ENCODE measurements at places on chromosomes 5 and 9. TPM values are rescaled to one million over a fixed set of nuclear protein-coding genes. Genes with fewer than 3 reads are reported as not detected.

PAPPA gene
- 0.16 TPM for polyA plus RNA-seq

TOPORS gene
- polyA plus RNA-seq, result 5.5 TPM

CDKN2B-AS1 gene
- polyA plus RNA-seq, result not detected

ZFP37 gene
- 0.34 TPM for polyA plus RNA-seq

CCDC107 gene
- 55.4 TPM for polyA plus RNA-seq

HSD17B4 gene
- polyA plus RNA-seq, result 133 TPM

FBP2 gene
- 0.47 TPM for polyA plus RNA-seq

IFNB1 gene
- polyA plus RNA-seq, result not detected

DNA sequence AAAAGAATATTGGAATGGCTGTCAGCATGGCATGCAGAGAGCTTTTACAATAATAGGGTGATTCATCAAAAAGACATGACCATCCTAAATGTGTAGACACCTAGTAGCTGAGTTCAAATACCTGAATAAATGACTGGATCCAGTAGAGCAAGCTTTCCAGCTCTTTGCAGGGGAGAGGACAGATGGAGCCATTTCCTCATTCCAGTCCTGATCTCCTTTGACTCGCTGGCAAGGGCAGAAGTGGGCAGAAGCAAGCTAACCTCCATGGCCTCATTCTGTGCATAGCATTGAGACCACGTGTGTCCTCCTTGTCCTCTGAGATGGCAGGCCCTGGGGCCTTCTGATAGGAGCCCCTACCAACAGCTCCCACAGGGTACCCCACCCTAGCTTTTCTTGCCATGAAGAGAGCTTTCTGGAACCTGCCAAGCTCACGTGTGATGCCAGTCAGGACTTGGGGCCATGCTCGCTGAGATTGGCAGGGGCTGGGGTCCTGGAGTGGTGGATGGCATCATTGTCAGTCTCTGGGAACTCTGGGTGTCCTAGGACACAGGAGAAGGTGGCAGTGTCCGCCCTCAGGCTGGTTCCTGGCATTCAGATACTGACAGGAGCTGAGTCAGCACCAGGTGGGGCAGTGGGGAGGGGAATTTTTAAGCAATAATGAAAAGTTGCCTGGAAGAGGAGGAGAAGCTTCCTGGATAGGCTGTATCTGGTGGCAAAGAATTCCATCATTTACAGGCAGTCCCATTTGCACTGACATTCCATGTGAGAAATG lies 33.6 kb downstream of the WWC1 start:
- peak; percentile 52 for DNase-seq
- peak overlapping the region; percentile 70 for H3K27ac ChIP-seq
- H3K4me1 ChIP-seq, result peaks cover 49% of the 10 kb centered on the region
- no peaks in the 10 kb centered on the region for H3K27me3 ChIP-seq
- no peaks in the 10 kb centered on the region for H3K36me3 ChIP-seq

DNA sequence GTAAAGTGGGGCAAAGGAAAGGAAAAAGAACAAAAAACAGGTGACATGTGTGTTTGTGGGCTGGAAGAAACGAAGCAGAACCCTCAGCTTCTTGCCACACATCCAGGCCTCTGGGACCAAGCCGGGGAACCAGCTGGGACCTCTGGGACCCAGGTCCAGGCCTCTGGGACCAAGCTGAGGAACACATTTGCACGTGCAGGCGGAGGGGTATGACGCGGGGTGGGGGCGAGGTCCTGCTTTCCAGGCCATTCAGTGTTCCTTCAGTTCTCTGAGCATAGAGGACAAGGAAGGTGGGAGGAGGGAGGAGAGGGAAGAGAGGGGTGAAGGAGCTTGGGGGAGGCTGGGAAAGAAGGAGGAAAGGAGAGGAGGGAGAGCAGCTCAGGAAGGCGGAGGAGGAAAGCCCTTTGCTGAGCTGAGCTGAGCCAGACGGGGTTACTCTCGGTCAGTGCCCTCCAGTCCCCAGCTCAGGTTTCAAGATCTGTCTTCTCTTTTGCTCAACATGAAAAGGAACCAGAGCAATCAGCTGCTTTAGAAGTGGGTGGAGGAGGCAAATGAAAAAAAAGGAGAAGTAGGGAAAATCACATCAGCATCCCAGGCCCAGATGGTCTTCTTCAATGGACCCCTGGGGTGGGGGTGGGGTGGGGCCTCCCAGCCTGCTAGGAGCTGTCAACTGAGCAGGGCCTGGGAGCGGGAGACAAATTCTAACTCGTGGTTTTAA lies 59.1 kb downstream of the ABCA1 start:
- no peaks in the 10 kb centered on the region for H3K27me3 ChIP-seq
- H3K27ac ChIP-seq, result peak overlapping the region; percentile 17
- H3K4me3 ChIP-seq, result no peak overlapping the region
- peak; percentile 52 for DNase-seq
- no peaks in the 10 kb centered on the region for H3K36me3 ChIP-seq
- H3K4me1 ChIP-seq, result no peaks in the 10 kb centered on the region

DNA sequence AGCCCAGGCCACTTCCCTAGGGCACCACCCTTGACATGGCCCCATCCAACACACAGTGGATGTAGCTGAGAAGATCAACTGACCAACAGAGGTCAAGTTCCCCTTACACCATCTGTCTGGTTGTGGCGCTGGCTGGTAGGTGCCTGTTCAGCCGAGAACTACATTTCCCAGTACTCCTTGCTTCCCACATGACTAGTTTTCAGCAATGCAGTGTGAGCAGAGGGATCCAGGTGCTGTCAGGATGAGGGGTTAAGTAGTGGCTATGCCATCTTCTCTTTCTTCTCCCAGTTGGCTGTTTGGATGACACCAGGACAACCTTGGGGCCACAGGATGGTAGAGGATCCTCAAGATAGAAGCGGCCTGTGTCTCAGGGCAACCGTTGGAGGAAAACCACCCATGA lies 48.6 kb upstream of the SH3PXD2B start:
- H3K36me3 ChIP-seq, result no peaks in the 10 kb centered on the region
- no peak overlapping the region for H3K4me3 ChIP-seq
- H3K27me3 ChIP-seq, result no peaks in the 10 kb centered on the region
- H3K27ac ChIP-seq, result no peak overlapping the region

- H3K27me3 ChIP-seq, result no peaks in the 10 kb centered on the region
- peaks cover 4% of the 10 kb centered on the region for H3K4me1 ChIP-seq
These were observed 49.1 kb downstream of the IPPK start for GRCh38 chr9:92620845-92621244.

GRCh38 chr5:143536364-143536763 lies 132.9 kb upstream of the NR3C1 start:
- peaks cover 6% of the 10 kb centered on the region for H3K4me1 ChIP-seq
- H3K36me3 ChIP-seq, result no peaks in the 10 kb centered on the region
- H3K4me3 ChIP-seq, result no peak overlapping the region

DNA sequence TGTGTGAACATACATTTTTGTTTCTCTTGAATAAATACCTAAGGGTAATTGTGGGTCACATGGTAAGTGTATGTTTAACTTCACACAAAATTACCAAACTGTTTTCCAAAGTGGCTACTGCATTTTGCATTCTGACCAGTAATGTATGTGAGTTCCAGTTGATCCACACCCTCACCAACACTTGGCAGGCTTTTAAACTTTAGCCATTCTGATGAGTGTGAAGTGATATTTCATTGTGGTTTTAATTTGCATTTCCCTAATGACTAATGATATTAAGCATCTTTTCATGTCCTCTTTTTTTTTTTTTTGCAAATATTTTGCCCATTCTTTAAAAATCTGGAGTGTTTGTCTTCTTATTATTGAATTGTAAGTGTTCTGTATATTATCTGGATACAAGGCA lies 53.5 kb upstream of the MAST4 start:
- H3K4me3 ChIP-seq, result no peak overlapping the region
- H3K27me3 ChIP-seq, result no peaks in the 10 kb centered on the region
- no peak overlapping the region for H3K27ac ChIP-seq
- no peaks in the 10 kb centered on the region for H3K36me3 ChIP-seq

- H3K36me3 ChIP-seq, result no peaks in the 10 kb centered on the region
- no peak overlapping the region for H3K27ac ChIP-seq
- no peaks in the 10 kb centered on the region for H3K27me3 ChIP-seq
- H3K4me1 ChIP-seq, result no peaks in the 10 kb centered on the region
These were observed 490.7 kb downstream of the CDH18 start for GRCh38 chr5:19497229-19497815.

GRCh38 chr5:134091626-134092121 lies 22.8 kb upstream of the TCF7 start:
- H3K27ac ChIP-seq, result no peak overlapping the region
- DNase-seq, result no peak
- H3K27me3 ChIP-seq, result no peaks in the 10 kb centered on the region
- H3K36me3 ChIP-seq, result no peaks in the 10 kb centered on the region

DNA sequence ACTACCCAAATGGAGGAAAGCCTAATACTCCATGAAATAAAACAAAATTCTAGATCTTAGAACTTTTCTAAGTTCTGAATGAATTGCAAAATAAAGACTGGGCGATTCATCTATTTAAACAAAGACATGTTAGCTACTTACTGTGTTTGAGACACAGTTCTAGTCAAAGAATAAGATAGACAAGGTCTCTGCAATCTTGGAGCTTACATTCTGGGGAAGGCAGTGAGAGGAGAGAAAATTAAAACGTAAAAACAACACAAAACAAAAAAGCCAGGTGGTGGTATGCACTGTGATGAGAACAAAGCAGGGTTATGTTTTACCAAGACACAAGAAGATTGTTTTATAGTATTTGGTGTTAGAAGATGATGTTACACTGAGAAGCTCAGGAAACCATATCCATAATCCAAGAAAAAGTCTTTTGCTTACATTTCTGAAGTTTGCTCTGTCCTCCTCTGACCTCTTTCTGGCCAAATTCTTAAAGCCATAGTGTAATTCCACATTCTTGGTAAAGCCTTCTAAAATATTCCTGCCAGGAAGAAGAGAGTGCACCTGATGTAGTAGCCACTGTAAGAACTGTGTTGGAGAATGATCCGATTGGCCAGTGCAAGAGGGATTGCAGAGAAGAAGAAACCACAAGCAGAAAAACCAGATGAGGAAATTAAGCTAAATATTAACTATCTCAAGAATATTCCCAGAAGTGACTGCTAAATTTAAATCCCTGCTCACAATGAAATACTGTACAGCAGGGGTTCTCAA lies 218.4 kb downstream of the PCSK1 start:
- H3K36me3 ChIP-seq, result no peaks in the 10 kb centered on the region
- no peaks in the 10 kb centered on the region for H3K27me3 ChIP-seq
- no peak for DNase-seq
- peak overlapping the region; percentile 14 for H3K4me3 ChIP-seq

DNA sequence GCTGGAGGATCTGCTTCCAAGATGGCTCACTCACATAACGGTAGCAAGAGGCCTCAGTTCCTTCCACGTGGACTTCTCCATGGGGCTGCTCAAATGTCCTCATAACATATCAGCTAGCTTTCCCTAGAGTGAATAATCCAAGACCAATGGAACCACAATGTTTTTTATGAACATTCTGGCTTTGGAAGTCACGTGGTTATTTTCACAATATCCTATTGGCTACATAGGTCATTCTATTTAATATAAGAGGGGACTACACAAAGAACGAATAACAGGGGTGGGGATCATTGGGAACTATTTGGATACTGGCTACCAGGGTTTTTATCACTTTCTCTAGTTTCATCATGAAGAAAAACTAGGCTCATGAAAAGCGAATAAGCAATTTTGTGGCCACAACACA lies 81.4 kb downstream of the ZNF622 start:
- no peak overlapping the region for H3K4me3 ChIP-seq
- H3K27me3 ChIP-seq, result no peaks in the 10 kb centered on the region
- DNase-seq, result no peak
- H3K4me1 ChIP-seq, result peaks cover 19% of the 10 kb centered on the region
- no peak overlapping the region for H3K27ac ChIP-seq
- no peaks in the 10 kb centered on the region for H3K36me3 ChIP-seq

- no peaks in the 10 kb centered on the region for H3K27me3 ChIP-seq
- DNase-seq, result no peak
- H3K36me3 ChIP-seq, result no peaks in the 10 kb centered on the region
- H3K27ac ChIP-seq, result peak overlapping the region; percentile 64
These were observed 2.9 kb upstream of the NDST1 start for GRCh38 chr5:150505041-150505511.

DNA sequence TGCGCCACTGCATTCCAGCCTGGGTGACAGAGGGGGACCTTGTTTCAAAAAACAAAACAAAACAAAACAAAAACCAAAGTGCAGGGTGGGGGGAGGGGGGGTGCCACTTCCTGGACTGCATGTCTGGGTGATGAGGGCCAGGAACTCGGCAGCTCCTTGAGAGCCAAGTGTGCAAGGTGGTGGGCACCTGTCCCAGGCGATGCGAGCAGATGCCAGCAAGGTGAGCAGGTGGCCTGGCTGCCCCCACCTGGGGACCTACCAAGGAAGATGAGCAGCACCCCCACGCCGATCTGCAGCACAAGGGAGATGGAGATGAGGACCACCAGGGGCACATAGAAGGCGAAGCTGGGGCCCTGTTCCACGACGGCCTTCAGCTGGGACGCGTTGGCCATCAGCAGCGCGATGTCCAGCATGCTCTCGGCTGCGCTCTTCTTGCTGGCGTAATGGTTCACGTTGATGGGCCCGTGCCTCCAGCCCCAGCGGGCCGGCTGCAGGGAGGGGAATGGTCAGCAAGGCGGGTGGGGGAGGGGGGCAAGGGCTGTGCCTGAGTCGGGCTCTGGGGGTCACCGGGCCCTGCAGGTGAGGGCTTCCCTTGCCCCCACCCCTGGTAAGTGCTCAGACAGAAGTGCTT lies 7.8 kb downstream of the NINJ1 start:
- H3K36me3 ChIP-seq, result peaks cover 9% of the 10 kb centered on the region
- no peak for DNase-seq
- H3K4me1 ChIP-seq, result peaks cover 4% of the 10 kb centered on the region
- no peaks in the 10 kb centered on the region for H3K27me3 ChIP-seq

GRCh38 chr9:21831841-21832509 lies 29.5 kb downstream of the MTAP start:
- peaks cover 14% of the 10 kb centered on the region for H3K36me3 ChIP-seq
- H3K27ac ChIP-seq, result peak overlapping the region; percentile 9
- H3K27me3 ChIP-seq, result no peaks in the 10 kb centered on the region
- H3K4me3 ChIP-seq, result no peak overlapping the region

DNA sequence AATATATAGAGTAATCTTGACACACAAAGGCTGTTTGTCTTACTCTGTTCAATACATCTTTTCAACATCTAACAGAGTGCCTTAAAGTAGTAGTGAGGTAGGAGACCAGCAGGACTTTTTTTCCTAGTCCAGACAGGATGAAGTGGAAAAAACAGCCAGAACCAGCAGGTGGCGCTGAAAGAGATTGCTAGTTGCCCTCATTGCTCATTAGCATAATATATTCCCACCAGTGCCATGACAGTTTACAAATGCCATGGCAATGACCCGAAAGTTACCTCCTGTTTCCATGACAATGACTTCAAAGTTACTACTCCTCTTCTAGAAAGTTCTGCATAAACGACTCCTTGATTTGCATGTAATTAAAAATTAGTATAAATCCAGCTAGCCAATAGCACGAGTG lies 387.4 kb downstream of the ACTL7B start:
- H3K4me3 ChIP-seq, result no peak overlapping the region
- DNase-seq, result no peak
- no peaks in the 10 kb centered on the region for H3K27me3 ChIP-seq
- H3K27ac ChIP-seq, result no peak overlapping the region
